ENCODE measurements at places on chromosomes 11 and 22.
A peak's percentile ranks its signal among the peaks of the same experiment; 100 is the strongest.

DNA sequence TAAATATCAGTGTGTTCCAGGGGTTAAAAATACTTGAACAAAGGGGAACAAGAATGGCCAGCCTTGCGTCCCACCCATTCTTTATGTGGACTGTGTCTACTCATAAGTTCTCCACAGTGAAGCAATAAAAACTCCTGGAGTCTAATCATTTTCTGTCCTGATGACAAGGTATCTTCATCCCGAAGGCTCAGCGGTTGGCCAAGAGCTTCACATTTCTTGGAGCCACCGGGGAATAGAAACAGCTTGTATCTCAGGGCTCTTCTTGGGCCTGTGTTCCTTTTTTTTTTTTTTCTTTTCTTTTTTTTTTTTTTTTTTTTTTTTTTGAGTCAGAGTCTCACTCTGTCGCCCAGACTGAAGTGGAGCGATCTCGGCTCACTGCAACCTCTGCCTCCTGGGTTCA, 36.8 kb upstream of the ADORA2A start:
- no peak for DNase-seq

- DNase-seq, result no peak
These were observed 2.6 kb downstream of the CDC45 start for GRCh38 chr22:19482297-19482696.

- DNase-seq, result no peak
These were observed 1221.0 kb downstream of the JRKL start for GRCh38 chr11:97610854-97611253.

DNA sequence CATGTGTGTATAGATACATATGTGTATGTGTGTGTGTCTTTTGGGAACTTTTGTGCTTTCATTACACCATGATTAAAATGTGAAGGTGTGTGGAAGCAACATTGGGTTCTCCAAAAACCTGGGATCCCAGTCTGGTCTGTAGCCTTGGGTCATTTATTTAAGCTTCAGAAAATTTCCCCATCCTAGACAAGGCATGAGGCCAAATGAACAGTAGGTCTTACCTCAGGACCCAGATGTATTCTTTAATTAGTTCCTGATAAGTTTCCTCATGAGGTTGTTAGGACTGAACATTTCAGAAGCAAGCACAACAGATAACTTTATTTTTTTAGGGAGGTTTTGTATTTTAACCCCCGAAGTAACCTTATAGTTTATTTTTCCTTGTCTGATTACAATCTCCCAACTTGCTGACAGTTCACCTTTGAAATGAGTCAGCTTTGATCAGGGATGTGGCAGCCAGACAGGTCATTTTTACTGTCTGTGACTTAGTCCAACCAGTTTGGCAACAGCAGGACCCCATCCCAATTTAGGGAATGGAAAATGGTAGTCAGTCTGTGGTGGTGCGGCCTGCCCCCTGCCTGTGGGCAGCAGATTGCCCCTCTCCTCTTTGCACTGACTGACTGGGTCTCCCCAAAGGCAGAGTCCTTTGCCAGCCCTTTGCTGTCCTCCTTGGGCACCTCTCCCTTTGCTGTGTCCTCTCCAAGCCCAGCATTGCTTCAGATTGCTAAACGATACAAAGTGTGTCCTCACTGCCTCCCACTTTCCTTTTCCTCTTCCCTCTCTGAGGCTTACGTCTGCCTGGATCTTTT, 88.3 kb downstream of the NAV2 start:
- no peak for DNase-seq

GRCh38 chr11:13367115-13367514, 89.5 kb downstream of the BMAL1 start:
- DNase-seq, result no peak

DNA sequence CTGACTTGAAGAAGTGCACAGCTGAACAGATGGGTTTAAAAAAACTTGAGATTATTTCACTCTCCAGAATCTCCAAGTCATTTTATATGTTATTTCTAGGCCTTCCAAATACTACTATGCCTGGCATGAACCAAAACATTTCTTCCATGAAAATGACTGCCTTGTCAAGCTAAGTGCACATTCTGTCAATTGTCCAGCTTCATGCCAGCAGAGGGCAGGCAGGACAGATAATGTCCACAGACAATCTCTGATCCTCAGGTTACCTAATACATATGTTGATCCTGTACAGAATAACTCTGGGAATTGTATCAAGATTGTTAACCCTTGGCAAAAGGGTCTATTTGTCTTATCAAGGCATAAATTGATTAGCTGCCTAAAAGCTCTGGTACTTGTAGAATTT, 229.5 kb downstream of the AASDHPPT start:
- DNase-seq, result no peak

DNA sequence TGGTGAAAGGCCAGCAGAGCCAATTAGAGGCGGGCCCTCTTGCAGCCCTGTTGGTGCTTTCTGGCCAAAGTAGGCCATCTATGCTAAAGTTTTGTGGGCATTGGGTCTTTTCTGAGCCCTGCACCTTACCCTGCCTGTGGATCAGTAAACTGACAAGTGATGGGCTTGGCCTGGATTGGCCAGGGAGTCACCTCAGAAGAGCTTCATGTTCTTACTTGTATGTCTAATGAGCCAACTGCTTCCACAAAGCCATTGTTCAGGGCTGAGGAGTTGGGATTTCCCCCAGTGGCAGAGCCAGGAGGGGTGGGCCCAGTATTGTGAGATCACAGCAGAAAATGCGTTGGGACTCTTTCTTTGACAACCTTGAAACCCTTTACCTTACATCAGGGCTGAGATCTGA, 90.4 kb downstream of the CWC15 start:
- no peak for DNase-seq

DNA sequence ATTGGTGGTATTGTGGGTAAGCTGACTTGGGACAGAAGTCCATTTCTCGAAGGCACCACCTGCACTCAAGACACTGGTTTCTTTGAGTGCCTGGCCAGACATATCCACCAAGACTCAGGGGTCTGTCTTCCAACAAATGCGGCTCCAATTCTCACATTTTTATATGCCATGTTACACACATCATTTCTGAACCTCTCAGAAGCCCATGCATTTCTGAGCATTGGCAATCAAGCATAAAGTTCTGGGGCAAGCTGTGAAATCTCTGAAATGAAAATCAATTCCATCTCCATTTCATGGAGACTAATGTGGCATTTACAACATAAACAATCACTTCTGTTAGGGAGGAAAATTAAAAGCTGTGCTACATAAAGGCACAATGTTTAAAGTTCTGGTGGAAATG, 243.7 kb downstream of the KIRREL3 start:
- no peak for DNase-seq

DNA sequence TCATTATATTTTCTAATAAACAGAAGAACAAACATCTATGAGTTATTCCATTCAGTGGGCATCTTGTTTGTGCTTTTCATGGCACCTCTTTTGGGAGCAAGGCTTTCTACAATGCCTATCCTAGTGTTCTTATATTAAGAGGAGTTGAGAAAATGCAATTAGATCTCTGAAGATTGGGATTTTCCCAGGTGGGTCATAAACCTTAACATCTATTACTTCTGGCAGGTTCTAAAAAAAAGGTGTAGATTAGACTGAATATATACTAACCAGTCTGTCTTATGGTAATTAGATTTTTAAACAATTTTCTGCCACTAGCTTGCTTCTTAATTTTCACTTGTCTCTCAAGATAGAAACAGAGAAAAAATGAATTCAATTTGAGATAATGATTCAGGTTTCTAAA, 128.3 kb downstream of the NAV2 start:
- no peak for DNase-seq

GRCh38 chr22:38869663-38870062, 2.4 kb downstream of the CBX6 start:
- DNase-seq, result no peak

DNA sequence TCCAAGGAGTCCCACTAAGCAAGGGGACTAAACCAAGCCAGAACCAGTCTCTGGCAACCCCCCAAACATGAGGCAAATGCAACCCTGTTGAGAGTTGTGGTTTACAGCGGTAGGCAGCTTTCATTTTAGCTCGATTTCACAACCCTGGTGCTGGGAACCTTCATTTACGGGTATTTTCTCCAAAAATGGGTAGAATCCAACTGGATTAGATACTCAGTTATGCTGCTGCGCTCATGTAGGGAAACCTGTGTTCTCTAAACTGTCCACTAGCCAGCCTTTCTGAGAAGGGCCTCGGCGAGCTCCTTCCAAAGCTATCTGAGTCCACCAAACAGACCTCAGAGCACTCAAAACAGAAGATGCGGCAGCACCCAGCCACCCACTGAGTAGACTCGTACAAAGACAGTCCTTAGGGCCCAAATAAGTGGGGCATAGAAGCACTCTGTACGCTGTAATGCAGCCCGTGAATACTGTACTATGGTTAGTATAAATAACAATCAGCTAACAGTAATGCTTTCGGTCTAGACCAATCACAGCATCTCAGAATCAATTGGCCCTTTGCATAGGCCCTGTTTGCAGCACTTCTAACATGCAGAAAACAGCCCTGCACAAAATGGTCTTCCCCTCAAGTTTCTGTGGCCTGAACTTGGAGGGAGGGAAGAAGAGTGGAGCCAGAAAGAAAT, 104.7 kb downstream of the ETS1 start:
- peak; percentile 58 for DNase-seq

GRCh38 chr11:72478669-72479068, 44.3 kb upstream of the CLPB start:
- no peak for DNase-seq

GRCh38 chr11:16976379-16976778, 37.8 kb downstream of the PLEKHA7 start:
- DNase-seq, result no peak

DNA sequence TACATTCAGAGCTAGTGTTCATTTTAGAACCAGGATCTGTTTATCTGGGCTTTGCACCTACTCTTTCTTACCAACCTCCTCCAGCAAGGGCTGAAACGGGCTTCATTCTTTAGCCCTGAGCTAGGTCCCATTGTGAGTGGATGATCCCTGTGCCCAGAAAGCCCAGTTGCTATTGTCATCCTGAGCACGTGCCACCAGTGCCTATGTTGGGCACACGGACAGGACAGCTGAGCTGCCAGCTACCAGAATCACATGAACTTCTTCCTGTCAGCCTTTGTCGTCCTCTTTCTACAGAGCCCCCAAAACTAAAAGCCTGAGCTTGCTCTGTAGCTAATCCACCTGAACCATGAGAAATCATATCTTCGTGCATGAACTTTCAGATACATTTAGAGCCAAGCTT, 74.4 kb upstream of the NTM start:
- DNase-seq, result no peak

DNA sequence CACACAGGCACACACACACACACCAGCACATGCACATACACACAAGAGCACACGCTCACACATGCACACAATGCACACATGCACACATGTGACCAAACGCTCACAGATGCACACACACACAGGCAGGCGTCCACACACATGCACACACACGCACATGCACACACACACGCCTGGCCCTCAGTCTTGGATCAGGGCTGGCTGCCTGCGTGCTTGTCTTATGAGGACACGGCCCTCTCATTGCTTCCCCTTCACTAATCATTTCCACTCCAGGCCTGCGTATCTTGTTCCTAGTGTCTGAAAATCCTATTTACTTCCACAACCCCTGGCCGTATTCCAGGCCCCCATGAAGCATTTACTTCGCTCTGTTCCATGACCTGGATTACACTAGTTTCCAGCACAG, 740.5 kb downstream of the BRD1 start:
- DNase-seq, result no peak

GRCh38 chr11:65945941-65946558, 770 bp downstream of the TSGA10IP start:
- no peak for DNase-seq

Measured in CD4-positive, alpha-beta T cell treated with Interleukin-6 for 4 hours (primary cell).